ENCODE measurements at places on chromosomes 12 and 14.

DNA sequence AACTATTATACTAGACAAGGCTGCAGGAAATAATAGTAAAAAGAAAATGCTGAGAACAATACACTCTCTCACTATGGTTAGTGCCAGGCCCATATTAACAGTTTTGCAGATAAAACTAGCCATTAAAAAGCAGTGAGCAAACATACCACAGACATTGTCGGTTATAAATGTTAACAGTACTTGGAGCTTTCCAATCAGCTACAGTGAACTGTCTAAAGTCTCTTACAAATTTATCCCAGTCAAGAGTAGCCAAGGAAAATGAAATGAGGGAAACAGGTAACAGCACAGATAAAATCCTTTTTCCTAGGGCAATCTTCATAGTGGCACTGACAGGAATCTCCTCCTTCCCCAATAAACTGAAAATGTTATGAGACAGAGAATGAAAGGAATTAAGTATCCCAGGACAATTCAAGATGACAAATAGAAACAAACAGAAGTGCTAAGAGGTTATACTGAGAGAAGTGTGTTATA is 30.8 kb downstream of the PAWR start:
- DNase-seq = no peak

DNA sequence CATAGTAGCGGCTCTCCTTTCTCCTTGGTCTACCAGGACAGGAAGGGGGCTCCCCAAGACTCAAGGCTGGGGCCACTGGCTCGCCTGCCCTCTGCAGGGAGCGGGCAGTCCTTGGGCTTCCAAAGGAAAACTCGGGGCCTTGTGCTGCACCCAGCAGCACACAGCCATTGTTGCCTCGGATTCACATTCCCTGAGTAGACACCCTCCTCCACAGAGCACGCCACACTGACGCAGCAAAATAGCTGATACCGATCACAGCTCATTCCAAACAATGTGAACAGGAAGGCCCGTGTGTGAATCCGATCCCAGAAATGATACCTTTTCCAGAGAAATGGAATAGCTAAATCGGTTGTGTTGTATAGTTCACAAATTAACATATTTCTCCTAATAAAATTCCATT is 65.1 kb upstream of the DYNC1H1 start:
- DNase-seq = no peak

- DNase-seq = no peak
Observed at GRCh38 chr14:20935303-20935984, 19.8 kb upstream of the RNASE2 start.

DNA sequence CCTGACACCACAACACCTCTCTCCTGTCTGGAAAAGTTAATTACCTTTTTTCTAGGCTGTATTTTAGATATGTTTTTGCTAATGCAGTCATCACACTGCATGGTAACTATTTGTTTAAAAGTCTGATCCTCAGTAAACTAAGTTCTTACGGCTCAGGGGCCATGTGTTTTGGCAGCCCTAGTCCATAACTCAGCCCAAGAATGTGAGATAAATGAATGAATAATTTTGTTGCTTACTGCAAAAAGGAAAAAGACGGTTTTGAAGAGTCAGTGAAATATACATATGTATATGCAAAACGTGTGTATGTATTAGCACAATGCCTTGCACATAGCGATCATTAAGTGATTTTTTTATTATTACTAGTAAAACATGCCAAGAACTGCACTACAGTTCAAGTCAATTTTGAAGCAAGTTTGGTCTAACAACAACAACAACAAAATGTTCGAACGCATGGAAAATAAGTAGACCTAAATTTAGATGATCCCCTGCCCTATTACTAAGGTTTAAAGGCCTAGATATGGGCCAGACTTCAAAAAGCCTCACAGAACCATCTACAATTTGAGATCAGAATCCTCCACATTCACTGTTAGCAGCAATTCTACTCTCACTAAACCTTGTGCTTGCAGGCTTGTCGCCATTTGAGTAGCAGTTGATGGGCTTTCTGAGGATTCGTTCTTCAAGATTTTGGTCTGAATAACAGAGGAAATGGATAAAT is 140.0 kb downstream of the NDUFA12 start:
- DNase-seq = no peak

DNA sequence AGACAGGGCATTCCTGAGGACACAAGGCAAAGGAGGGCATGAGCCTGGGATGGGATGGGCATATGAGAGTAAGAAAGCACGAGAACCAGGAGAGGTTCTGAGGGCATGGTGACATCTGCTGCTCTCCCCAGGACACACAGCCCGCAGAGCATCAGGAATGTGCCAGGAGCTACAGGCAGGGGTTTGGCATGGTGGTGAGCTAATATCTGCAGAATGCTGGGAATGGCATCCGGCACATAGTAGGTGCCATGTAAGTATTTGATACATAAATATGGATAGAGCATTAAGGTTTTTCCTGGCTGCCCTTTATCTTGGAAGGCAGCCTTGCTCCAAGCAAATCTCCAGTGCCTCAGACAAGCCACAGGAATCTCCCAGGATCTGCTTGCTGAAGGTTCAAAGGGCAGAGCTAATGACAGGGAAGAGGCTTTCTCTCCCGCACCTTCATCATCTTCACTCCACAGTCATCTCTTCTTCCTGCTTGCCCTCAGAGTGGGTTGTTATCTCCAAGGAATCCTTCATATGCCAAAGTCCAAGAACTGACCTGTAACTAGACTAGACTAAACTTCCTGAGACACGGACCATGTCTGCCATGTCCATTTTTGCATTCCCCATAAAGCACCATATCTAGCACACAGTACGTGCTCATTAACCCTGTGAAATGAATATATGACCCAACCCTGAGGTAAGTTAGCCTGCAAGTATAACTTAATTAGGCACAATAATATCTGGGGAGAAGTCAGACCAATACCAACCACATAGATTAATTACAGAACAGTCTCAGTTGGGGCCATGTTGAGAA is 62.0 kb upstream of the SCN8A start:
- DNase-seq = no peak

GRCh38 chr12:5258498-5258897 is 173.4 kb upstream of the NTF3 start:
- DNase-seq = no peak

- no peak for DNase-seq
Observed at GRCh38 chr12:1797991-1798640, 22.2 kb upstream of the LRTM2 start.

DNA sequence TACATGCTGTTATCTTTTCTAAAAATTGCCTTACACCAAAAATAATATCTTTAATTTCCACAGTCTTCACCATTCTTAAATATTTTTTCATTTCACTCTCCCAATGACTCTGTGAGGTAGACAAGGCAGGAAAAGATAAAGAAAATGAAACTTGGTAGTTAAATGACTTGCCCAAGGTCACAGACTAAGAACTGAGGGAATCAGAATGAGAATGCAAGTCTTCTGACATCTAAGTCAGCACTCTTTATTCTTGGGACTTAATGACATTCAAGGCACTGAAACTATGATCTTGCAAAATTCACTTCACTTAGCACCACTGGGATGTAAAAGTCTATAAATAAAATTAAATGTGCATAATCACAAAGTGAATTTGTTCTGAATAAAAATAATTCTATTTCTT is 104.5 kb downstream of the SLC2A13 start:
- no peak for DNase-seq

DNA sequence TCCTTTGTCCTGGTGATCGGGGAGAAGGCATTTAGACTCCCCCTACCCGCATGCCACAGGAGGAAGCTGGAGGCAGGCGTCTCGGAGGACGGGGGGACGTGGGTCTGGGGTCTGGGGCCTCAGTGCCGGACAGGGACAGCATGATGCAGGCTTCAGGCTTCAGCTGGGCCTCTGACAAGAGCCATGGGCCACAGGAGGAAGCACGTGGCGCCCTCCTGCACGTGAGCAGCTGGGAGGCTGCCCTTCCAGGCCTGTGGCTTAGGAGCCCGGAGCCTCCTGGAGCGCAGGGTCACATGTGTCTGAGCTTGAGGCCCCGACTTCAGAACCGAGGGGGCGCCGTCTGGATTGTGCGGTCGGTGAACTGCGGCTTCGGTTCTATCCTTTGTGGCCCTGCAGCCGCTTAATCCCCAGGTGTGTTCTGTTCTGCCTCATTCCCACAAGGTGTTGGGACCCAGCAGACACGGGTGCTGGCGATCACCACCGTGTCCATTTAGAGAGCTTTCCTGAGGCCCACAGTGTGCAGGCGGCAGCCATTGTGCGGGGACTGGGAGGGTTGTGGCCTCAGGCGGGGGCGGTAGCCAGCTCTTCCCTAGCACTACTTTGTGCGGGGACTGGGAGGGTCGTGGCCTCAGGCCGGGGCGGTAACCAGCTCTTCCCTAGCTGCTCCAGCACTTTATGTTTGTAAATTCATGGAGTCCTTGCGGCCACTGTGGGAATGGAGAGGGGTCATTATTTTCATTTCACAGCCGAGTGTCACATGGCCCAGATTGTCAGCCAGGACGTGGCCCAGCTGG is 150.2 kb downstream of the ADGRD1 start:
- no peak for DNase-seq

GRCh38 chr12:108565976-108566375 is 3.6 kb downstream of the ISCU start:
- DNase-seq = peak; percentile 30

DNA sequence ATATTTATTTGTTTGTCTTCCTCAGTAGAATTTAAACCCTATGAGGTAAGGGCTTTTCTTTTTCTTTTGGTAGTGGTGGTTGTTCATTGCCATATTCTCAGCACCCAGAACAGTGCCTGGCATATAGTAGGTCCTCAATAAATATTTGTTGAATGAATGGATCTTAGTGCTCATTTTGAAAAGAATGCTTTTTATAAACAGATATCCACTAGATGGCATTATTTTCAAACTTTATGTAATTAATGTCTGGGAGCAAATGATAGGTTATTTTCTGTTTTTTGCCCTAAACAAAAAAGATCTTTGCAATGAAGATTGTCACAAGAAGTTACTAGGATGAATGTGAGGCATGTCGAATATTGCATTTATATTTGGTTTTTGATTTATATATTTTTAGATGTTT is 64.1 kb downstream of the RAD51B start:
- DNase-seq = no peak

GRCh38 chr14:79502751-79503148 is 708.6 kb downstream of the DIO2 start:
- no peak for DNase-seq

DNA sequence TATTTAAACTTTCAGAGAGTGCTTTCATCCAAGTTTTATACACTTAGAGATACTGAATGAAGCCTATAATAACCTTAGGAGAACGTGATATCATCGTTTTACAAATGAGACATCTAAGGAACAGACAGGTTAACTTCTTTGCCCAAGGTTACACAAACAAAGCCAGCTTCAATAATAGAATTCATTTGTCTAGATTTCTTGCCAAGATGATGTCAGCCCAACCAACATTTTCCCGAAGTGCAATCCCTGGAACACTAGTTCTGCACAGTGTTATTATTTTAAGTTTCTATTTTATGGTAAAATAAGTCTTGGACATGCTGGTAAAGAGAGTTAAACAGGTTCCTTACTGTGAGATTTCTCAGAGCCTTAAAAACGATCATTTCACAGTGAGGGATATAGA is 174.6 kb downstream of the SLC25A21 start:
- no peak for DNase-seq

DNA sequence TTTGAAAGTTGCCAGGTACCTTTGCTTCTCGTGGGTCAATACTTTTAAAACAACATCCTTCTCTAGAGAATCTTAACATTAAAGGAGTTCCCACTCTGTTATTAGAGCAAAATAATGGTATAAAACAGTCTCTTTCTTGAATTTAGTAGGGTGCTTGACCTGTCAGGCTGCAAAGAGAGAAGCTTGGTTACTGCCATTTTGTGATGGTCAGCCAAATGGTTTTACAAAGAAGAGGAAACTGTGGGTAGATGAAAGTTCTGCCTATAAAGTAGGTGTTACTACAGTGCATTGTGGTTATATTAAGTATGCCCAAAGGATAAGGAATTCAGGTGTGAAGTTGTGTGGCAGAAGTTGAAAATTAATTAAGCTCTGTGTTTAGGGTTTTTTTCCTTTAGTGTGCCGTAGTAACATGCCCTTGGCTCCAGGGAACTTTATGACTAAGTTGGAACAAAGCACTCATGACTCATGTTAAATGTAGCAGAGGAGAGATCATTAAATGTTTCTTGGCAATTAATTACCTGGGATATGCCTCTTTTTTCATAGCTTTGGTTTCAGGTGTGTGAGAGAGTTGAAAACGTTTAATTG is 354.0 kb upstream of the KITLG start:
- DNase-seq = no peak

DNA sequence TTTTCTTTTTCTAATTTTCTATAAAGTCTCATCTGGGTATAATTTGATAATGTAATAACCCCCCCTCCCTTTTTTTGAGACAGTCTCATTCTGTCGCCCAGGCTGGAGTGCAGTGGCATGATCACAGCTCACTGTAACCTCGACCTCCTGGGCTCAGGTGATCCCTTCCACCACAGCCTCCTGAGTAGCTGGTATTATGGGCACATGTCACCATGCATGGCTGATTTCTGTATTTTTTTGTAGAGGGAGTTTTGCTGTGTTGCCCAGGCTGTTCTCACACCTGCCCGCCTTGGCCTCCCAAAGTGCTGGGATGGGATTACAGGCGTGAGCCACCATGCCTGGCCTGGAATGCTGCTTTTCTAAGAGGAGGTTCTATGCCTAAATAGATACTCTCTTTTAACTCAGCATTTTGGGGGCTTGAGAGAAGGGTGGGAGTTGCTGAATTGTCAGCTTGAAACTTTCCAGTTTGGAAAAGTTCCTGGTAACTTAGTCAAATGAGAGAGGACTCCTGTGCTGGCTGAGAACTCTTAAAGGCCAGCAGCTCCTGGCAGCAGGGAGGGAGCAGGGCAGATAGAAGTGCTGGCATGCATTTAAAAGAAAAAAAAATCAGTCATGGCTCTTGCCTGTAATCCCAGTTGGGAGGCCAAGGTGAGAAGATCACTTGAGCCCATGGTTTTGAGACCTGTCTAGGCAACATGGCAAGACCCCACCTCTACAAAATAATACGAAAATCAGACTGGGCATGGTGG is 13.0 kb downstream of the NUDT4 start:
- no peak for DNase-seq

- no peak for DNase-seq
Observed at GRCh38 chr12:124599074-124599999, 31.9 kb upstream of the NCOR2 start.

DNA sequence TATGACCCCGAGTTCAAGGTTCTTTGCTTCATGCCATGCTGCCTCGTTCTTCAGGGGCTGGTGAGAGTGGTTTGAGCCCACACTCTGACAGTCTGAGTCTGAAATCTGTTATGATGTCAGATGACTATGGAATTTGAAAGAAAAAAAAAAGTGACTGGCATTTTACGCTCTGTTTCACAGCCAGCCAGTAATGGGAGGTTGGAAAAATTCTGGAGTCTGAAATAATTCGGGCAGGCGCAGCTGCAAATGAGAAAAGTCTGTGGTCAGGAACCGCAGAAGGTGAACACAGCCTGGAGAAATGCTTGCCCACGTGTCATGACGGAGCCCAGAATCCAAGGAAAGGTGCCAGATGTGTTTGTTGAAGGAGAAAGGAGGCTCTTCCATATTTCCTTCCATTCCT is 269.8 kb upstream of the PWP1 start:
- no peak for DNase-seq

Measured in activated CD8-positive, alpha-beta memory T cell treated with anti-CD3 and anti-CD28 coated beads for 4 hours (primary cell).